ENCODE measurements at places on chromosomes 2 and 18.

GRCh38 chr18:30987467-30988241 lies 54.9 kb downstream of the DSC3 start:
- DNase-seq: no peak

DNA sequence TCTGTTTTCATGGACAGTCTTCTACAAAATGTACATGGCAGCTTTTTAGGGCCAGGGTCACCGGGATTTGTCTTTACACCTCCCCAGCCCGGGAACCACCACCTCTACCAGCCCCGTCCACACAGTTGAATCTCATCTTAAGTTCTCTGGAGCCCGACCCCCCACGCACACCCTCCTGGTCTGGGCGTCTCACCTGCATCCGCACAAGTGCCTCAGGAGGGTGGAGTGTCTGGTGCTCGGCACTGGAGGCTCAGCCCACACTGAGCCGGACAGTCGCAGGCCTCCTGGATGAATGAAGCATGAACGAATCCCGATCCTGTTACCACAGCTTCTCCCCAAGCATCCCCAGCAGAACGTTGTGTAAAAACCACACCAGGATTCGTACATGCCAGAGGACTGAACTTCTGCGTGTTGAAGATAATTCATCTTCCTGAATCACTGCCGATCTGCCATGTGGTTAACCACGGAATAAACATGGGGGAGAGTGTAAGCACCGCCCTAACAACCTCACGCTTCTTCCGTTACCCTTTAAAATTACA lies 162.0 kb downstream of the RTP5 start:
- no peak for DNase-seq

- DNase-seq: no peak
These were observed 129.3 kb upstream of the XIRP2 start for GRCh38 chr2:166758956-166759355.

- peak; percentile 40 for DNase-seq
These were observed 4.2 kb downstream of the HOXD11 start for GRCh38 chr2:176111309-176111663.

DNA sequence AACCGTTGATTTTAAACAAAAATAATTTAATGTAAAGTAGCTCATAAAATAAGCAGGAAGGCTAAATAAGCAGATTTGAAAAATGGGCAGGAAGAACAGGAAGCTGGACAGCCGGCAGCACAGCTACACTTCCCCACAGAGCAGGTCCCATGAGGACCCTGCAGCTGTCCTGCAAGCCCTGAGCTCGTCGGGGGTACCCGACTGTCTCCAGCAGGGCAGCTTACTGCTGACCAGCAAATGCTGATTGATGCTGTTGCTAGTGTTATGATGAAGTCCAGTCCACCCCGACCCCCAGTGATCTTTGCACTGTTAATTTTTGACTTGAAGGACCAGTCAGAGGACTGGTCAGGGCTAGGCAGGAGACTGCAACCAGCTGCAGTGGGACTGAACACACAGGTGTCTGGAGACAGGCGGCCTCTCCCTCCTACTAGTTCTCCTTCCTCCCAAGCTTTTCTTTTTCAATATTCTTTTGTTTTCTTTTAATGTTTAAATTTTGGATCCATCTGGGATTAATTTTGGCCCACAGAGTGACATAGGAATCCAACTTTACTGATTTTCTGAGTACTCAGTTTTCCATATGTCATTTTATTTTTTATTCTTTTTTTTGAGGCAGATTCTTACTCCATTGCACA lies 27.7 kb downstream of the POLE4 start:
- DNase-seq: no peak

GRCh38 chr2:174764280-174765255 lies at the start of gene CHRNA1:
TSS of gene CHRNA1 (minus strand) at chr2:174764472. CDS start at chr2:174764394, 78 bp downstream.
- DNase-seq: no peak

- no peak for DNase-seq
These were observed 47.1 kb downstream of the MREG start for GRCh38 chr2:215966274-215966673.

- no peak for DNase-seq
These were observed 322.2 kb upstream of the HS6ST1 start for GRCh38 chr2:128640845-128641360.

DNA sequence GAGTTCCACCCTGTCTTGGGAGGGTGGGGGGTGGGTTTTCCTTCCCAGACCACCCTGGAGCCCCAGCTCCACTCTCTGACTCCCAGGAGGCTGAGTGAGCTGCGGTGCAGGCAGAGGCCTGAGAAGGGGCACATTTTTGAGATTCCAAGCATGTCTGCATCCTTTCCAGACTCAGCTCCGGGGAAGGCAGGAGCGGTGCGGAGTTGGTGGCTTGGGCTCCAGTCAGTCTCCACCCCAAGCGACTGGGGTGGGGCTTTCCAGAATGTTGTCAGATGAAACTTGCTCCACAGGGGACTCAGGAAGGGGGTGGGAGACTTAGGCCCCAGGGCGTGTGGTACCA lies 44.2 kb upstream of the HS6ST1 start:
- peak; percentile 28 for DNase-seq

DNA sequence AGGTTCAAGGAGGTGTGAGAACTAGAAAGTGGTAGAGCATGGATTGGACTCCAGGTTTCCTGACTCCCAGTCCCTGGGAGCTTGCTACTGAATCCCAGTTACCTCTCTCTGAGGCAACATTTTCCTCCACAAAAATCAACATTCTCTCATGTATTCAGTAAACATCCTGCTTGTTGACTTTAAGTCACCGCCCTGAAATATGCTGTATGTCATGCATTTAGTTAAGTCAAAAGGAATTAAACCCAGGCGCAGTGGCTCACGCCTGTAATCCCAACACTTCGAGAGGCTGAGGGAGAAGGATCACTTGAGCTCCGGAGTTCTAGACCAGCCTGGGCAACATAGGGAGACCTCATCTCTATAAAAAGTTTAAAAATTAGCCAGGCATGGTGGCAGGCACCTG lies 3.8 kb downstream of the MATN3 start:
- no peak for DNase-seq

DNA sequence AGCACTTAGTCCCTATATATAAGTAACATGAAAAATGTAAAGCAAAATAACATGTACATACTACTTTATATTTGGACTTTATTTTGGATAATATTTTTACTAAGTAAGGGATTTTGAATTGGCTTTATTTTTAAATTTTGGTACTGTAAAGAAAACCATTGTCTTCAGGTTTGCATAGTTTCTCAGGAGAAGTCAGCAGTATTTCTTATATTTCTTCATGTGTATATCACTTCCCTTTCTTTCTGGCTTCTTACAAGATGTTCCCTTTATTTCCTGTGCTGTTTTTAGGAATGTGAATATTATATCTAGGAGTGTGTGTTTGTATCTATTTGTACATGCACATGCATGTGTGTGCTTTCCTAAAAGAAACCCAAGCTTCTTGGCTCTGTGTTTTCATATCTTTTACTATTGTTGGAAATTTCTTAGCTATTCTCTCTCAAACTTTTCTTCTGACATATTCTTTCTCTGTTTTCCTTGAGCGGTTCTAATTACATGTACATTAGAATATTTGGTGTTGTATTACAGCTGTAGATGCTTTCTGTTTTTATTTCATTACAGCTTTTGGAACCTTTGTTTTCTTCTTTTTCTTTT lies 1549.7 kb upstream of the ACVR2A start:
- DNase-seq: no peak

DNA sequence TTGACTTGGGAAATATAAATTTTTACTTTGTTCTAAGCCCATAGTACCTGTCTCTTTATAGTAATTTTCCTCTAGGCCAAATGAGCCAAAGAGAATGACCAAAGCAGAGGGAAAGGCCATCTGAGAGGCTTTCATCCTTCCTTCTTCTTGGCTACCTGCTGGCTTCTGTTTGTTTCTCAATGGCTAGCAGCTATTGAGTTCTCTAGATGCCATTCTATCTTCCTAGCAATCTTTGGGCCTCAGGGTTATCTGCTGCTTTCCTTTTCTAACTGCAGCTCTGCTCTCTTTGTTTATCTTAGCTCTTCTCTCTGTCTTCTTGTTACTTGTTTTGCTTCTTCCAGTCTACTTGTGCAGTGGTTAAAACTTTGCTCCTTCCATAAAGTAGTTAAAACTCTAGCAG lies 601.1 kb upstream of the NRXN1 start:
- no peak for DNase-seq

- DNase-seq: no peak
These were observed 69.9 kb downstream of the MEMO1 start for GRCh38 chr2:31940920-31941319.

GRCh38 chr2:197254776-197255530 lies 55.6 kb downstream of the ANKRD44 start:
- no peak for DNase-seq

- no peak for DNase-seq
These were observed 291.8 kb downstream of the ICOS start for GRCh38 chr2:204228169-204228886.

GRCh38 chr2:96521219-96521618 lies 15.3 kb upstream of the ARID5A start:
- no peak for DNase-seq
